ENCODE measurements at places on chromosomes 11 and 22.

GRCh38 chr11:101126551-101127196 lies 2.9 kb downstream of the PGR start:
- DNase-seq = no peak

DNA sequence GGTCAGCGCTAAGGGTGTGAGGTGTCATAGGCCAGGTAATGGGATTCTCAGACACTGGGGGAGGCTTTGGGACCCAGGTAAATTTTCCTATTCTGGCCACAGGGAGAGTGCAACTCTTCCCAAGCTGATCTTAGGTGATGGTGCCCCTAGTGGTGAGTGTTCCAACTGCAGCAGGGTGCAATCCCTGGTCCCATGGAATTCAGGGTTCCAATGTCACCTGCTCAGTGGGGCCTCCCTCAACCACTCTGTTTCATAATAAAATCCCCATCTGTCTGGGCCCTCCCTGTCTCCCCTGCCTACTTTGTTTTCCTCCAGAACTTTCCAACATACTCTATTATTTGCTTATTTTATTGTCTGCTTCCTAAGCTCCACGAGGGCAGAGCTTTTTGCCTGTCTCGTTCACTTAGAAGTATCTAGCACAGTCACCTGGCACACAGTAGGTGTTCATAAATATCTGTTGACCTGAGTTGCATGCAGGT lies 2.9 kb upstream of the SGSM1 start:
- DNase-seq = peak; percentile 49

DNA sequence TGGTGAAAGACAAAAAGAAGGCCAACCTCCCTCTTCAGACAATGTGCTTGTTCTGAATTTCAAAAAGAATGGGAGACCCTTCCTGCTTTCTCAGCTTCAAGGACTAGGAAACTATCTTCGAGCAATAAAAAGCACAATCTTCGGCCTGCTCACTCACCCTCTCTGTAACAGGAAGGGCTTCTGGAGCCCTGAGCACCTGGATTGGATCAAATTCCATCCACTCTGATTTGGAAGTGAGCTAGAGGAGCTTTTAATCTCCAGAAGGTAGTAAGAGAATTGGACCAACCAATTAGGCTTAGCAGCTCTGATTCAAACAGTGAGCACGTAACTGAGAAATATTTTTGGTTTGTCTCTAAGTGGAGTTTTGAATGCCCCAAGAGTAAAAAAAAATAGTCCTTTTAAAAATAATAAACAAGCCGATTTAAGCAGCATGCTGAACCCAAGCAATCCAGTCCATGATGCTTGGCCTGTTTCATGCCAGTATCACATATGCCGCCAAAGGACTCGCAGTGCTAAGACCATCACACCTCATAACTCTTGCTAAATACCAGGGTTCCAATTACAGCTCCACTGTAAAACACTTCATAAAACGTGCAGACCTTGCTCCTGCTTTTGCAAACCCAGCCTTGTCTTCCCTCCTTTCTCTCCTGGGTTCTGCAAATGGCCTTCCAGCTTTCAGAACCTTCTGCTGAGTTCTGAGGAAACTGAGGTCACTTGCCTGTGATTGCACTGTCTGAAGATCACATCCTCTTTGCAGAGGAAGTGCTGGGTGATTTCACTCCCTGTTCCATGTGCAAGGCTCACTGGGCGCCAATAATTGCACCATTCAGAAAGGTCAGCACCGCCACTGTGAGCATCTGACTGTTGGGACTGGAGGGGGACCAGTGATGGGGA lies 74.4 kb downstream of the SLC1A2 start:
- DNase-seq = no peak

- DNase-seq = no peak
Observed at GRCh38 chr11:33617672-33618350, 82.8 kb downstream of the C11orf91 start.

DNA sequence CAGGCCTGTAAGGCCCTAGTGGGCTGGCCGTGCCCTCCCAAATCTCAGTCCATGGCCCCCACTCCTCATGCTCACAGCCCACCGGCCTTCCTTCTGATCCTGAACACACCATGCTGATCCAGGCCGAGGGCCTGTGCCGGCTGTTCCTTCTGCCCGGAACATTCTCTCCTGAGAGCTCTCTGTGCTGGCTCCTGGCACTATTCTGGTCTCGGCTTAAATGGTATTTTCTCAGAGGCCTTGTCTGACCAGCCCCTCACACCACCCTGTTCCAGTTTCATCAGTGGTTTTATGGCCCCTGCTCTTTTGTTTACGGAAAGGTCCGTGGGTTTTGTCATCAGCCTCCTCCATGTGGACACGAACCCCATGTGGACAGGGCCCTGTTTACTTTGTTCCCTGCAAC lies 22.0 kb downstream of the SPTBN2 start:
- no peak for DNase-seq

DNA sequence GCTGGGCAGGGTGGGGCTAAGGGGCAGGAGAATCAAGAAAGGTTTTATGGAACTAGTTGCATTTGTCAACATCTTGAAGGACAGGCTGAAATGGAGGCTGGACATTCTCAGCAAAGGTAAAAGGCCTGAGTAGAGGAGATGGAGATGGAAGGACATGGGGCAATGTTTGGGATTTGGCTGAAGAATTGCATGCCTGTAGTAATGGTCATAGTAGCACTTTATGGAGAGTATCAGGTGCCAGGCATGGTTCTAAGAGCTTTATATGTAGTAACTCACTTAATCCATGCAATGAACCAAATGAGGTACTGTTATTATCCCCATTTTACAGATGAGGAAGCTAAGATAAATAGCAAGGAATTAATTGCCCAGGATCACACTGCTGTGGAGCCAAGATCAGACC lies 23.9 kb downstream of the BMAL1 start:
- DNase-seq = no peak

DNA sequence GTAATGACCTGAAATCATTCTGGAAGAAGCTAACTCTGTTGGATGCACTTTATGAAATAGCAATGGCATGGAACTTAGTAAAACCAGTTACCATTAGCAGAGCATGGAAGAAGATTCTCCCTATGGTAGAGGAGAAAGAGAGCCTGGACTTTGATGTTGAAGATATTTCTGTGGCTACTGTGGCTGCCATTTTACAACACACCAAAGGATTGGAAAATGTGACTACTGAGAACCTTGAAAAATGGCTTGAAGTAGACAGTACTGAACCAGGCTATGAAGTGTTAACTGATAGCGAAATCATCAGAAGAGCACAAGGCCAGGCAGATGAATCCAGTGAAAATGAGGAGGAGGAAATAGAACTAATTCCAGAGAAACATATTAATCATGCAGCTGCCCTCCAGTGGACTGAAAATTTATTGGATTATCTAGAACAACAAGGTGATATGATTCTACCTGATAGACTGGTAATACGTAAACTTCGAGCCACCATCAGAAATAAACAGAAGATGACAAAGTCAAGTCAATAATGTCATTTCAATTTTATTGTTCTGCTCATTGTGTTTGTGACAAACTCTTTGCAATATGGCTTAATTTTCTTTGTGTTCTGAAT lies 2.0 kb downstream of the JRKL start:
- DNase-seq = no peak

DNA sequence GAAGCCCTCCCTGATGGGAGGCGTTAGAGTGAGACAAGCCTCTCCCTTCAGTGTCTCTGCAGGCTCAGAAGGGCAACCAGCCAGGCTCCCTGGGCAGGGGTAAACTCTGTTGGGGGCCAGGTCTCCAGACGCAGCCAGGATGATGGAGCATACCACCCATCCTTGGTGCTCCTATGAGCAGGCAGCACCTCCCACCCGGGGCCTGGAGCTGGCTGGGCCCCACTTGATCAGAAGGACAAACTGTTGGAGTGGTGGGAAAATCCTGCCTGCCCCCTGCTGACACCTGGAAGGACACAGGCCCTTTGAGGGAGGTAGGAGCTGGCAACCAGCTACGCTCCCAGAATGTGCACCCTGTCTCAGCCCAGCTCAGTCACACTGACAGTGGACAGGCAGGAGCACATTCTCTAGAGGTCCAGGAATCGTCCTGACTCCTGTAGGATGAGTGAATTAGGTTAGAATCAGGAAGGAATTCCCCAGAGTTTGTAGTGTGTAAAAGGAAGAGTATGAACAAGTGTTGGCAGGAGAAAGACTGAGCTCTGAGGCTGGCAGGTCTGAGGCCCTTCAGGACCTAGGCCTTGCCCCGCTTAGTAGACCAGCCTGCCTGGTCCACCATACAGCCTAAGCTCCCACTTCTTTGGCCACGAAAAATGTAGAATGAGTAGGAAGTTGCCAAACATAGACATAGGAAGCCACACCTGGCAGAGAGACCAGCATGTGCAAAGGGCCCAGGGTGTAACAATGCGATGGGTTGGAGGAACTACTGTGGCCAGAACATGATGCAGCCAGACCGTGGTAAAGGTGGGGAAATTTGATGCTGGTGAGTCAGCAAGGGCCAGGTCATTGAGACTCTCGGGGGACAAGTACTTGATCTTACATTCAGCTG lies 19.1 kb downstream of the ARHGEF17 start:
- no peak for DNase-seq
